Body of pancreas (tissue), 4 donors: ENCODE measurements at places on chromosomes 5 and 9. TPM values are rescaled to one million over a fixed set of nuclear protein-coding genes. Genes with fewer than 3 reads are reported as not detected.

Gene C7
- total RNA-seq, result 288 TPM

Gene MXD3
- 13.2 TPM for total RNA-seq

Gene AGXT2
- total RNA-seq, result not detected

Gene TNFSF8
- not detected for total RNA-seq

Gene PCDHGB1
- 3.9 TPM for total RNA-seq

GRCh38 chr9:105485131-105485530, 37.3 kb downstream of the FSD1L start:
- no peaks in the 10 kb centered on the region for H3K36me3 ChIP-seq
- no peaks in the 10 kb centered on the region for H3K4me1 ChIP-seq
- H3K4me3 ChIP-seq, result no peak overlapping the region
- no peaks in the 10 kb centered on the region for H3K27me3 ChIP-seq
- no peak overlapping the region for H3K27ac ChIP-seq

DNA sequence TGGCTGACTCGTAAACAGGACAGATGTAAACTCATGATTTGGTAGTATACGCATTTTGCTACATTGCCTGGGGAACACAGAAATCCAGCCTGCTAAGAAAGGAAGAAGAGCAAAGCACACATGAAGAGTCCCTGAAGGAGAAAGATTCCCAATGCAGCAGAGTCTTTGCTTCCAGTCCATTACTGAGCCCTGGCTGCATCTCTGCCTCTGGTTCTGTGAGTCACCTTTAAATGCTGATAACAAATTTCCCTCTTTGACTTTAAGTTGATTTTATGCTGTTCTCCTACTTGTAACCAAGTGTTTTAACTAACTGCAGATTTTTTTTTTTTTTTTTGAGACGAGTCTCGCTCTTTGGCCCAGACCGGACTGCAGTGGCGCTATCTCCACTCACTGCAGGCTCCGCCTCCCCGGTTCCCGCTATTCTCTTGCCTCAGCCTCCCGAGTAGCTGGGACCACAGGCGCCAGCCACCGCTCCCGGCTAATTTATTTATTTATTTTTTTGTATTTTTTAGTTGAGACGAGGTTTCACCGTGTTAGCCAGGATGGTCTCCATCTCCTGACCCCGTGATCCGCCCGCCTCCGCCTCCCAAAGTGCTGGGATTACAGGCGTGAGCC, 8.5 kb upstream of the PRXL2C start:
- no peak overlapping the region for H3K4me3 ChIP-seq
- H3K36me3 ChIP-seq, result no peaks in the 10 kb centered on the region
- H3K27ac ChIP-seq, result no peak overlapping the region
- no peaks in the 10 kb centered on the region for H3K27me3 ChIP-seq
- no peak for DNase-seq
- no peaks in the 10 kb centered on the region for H3K4me1 ChIP-seq

GRCh38 chr9:137648396-137648795, 29.6 kb downstream of the EHMT1 start:
- no peaks in the 10 kb centered on the region for H3K36me3 ChIP-seq
- no peak for DNase-seq
- H3K4me3 ChIP-seq, result no peak overlapping the region
- H3K27ac ChIP-seq, result no peak overlapping the region
- H3K4me1 ChIP-seq, result no peaks in the 10 kb centered on the region
- H3K27me3 ChIP-seq, result no peaks in the 10 kb centered on the region

GRCh38 chr9:130597228-130597627, 17.9 kb downstream of the FUBP3 start:
- no peak for DNase-seq
- H3K4me1 ChIP-seq, result peaks cover 12% of the 10 kb centered on the region
- H3K27me3 ChIP-seq, result no peaks in the 10 kb centered on the region
- H3K36me3 ChIP-seq, result no peaks in the 10 kb centered on the region
- H3K27ac ChIP-seq, result no peak overlapping the region

- H3K4me1 ChIP-seq, result peaks cover 44% of the 10 kb centered on the region
- no peak overlapping the region for H3K27ac ChIP-seq
- H3K4me3 ChIP-seq, result peak overlapping the region; percentile 83
- H3K36me3 ChIP-seq, result no peaks in the 10 kb centered on the region
Observed at GRCh38 chr9:126861707-126862103, 1.3 kb downstream of the ZBTB34 start.

DNA sequence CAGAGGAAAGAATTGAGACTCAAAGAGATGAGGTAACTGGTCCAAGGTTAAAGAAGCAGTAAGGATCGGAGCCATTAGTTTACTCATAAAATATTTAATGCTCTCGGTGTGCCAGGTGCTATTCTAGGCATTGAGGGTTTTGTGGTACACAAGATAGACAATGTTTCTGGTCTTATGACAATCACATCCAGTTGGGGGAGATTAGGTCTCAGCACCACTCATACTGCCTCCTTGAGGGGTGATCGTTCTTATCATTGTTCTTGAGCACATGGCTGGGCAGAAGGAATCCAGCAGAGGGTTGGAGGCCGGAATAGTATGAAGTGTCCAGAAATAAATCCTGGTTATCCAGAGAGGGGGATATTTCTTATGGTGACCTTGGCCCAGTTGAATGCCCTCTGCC, 40.7 kb upstream of the LCP2 start:
- H3K4me1 ChIP-seq, result no peaks in the 10 kb centered on the region
- no peak overlapping the region for H3K4me3 ChIP-seq
- no peaks in the 10 kb centered on the region for H3K36me3 ChIP-seq
- no peaks in the 10 kb centered on the region for H3K27me3 ChIP-seq

DNA sequence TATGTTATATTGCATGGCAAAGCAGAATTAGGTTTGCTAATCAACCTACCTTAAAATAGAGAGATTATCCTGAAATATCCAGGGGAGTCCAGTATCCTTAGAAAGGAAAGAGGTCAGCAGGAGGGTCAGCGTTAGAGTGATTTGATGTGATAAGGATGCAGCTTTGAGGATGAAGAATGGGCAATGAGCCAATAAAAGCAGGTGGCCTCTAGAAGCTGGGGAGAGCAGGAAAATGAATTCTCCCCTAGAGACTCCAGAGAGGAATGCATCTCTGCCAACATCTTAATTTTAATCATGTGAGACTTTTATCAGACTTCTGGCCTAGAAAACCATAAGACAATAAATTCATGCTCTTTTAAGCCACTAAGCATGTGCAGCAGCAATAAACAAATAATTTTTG, 65.7 kb upstream of the SYK start:
- no peak overlapping the region for H3K27ac ChIP-seq
- H3K4me3 ChIP-seq, result no peak overlapping the region
- no peaks in the 10 kb centered on the region for H3K36me3 ChIP-seq
- H3K4me1 ChIP-seq, result no peaks in the 10 kb centered on the region
- no peak for DNase-seq

DNA sequence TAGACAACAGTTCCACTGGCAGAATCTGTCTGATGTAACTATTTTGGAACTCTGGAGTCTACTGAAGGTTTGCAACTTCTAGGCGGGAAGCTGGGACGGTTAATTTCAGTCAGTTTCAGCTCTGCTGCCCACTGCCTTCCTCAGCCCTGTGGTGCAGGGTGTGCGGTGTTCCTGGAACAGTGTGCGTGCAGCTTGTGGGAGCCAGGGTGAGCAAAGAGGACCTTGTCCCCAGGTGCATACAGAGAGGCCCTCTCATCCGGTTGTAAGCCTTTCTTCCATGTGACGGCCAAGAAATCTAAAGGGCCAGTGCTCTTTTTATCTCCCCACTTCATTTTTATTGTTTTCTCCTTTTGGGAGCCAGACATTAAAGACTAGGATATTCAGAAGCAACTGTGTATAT, 114.6 kb downstream of the EHMT1 start:
- no peaks in the 10 kb centered on the region for H3K36me3 ChIP-seq
- H3K4me3 ChIP-seq, result no peak overlapping the region
- no peak for DNase-seq
- no peaks in the 10 kb centered on the region for H3K27me3 ChIP-seq
- H3K27ac ChIP-seq, result no peak overlapping the region
- H3K4me1 ChIP-seq, result peaks cover 10% of the 10 kb centered on the region
